CD8-positive, alpha-beta memory T cell (primary cell): ENCODE measurements at places on chromosomes 2 and 18. TPM values are rescaled to one million over a fixed set of nuclear protein-coding genes. Genes with fewer than 3 reads are reported as not detected.

DNA sequence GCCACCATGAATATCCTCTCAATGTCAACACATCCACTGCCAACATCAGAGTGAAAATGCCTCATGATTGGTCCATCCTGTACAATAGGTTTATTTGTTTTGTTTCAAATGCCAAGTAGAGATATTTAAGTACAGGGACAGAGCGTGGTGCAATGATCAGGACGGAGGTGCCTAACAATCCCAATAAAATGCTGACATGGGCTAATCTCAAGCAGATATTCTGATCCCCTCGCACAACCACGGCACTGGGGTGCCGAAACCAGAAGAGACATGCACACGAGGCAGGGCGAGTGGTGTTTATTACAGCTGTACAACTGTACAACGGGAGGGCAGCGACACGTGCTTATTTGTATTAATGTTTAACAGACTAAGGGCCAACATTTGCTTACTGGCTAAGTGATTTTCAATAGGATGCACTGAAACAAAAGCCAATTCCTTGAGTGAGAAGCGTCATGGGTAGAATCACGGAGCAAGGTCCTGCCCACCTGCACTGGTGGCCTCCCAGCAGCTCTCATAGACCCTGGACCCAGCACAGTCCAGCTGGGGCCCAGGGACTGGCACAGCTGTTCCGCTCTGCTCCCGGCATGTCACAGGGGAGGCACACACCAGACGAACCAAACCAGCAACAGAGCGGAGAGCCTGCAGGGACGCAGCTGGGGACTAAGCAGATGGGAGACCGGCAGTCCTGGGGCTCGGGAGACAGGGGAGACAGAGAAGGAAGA lies 101.4 kb downstream of the HDAC4 start:
- H3K27ac ChIP-seq, result no peak overlapping the region
- no peak overlapping the region for H3K4me3 ChIP-seq
- H3K36me3 ChIP-seq, result no peaks in the 10 kb centered on the region
- H3K27me3 ChIP-seq, result no peaks in the 10 kb centered on the region
- peaks cover 52% of the 10 kb centered on the region for H3K4me1 ChIP-seq

DNA sequence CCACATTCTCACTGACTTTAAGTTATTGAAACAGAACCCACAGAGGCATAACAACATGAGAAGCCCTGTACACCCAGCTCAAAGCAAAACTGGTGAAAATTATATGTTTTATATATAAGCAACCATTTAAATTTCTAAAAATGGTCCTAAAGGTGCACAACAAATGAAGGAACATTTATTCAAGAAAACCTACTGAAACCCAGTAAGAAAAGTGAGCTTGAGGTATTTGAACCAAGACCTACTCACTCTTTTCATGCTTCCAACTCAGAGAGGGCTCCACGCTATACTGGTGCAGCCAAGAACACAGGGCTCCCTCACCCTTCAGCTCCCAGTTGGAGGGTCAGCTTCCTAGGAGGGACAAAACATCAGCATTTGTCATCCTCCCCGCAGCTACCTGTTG lies 2.1 kb upstream of the CACNB4 start:
- H3K27me3 ChIP-seq, result peaks cover 28% of the 10 kb centered on the region
- no peak overlapping the region for H3K4me3 ChIP-seq
- peaks cover 12% of the 10 kb centered on the region for H3K4me1 ChIP-seq
- DNase-seq, result no peak

DNA sequence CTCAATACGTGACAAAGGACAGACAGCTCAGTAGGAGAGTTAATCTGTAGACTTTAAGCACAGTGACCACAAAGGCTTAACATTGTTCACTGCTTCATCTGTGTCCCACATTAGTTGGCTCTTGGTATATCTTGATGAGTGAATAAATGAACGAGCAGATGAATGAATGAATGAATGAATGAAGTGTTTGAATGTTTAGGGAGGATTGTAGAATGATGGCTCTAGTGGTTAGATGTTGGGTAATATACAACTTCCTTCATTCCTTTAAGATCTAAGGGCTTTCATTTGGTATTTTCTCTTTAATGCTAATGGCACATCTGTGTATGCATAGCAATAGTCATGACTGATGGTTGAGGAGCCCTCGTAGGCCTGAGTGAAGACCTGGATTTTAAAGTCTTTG lies 40.5 kb downstream of the ZNF407 start:
- no peaks in the 10 kb centered on the region for H3K27me3 ChIP-seq
- no peak for DNase-seq
- peaks cover 10% of the 10 kb centered on the region for H3K4me1 ChIP-seq
- no peak overlapping the region for H3K27ac ChIP-seq

Gene RIT2
- total RNA-seq, result not detected

- DNase-seq, result no peak
- H3K36me3 ChIP-seq, result no peaks in the 10 kb centered on the region
- H3K27ac ChIP-seq, result no peak overlapping the region
- H3K4me3 ChIP-seq, result no peak overlapping the region
Observed at GRCh38 chr2:38581193-38582147, 21.3 kb downstream of the HNRNPLL start.

Gene ESPNL
- not detected for total RNA-seq

Gene FKBP1B
- 2.5 TPM for total RNA-seq

Gene IL18RAP
- total RNA-seq, result 4.9 TPM

Gene AGAP1
- total RNA-seq, result 3.3 TPM
